PC-9 (cell line): ENCODE measurements at places on chromosomes 1 and 21.

DNA sequence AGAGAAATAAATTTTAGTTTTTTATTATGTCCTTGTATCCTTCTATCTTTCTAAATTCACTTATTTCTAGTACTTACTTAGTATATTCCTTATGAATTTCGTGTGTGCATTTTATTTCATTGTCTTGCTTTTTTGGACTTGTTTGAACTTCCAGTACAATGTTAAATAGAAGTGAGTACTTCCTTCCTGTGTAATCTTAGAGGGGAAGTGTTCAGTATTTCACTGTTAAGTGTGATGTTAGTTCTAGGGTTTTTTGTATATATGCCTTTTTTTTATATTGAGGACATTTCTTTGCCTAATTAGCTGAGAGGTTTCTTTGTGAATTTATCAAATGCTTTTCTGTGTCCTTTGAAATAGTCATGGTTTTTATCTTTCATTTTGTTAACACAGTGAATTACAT is 10.7 kb downstream of the LYPLAL1 start:
- DNase-seq, result no peak

- DNase-seq, result no peak
Observed at GRCh38 chr21:38476385-38476784, 21.9 kb downstream of the ERG start.

DNA sequence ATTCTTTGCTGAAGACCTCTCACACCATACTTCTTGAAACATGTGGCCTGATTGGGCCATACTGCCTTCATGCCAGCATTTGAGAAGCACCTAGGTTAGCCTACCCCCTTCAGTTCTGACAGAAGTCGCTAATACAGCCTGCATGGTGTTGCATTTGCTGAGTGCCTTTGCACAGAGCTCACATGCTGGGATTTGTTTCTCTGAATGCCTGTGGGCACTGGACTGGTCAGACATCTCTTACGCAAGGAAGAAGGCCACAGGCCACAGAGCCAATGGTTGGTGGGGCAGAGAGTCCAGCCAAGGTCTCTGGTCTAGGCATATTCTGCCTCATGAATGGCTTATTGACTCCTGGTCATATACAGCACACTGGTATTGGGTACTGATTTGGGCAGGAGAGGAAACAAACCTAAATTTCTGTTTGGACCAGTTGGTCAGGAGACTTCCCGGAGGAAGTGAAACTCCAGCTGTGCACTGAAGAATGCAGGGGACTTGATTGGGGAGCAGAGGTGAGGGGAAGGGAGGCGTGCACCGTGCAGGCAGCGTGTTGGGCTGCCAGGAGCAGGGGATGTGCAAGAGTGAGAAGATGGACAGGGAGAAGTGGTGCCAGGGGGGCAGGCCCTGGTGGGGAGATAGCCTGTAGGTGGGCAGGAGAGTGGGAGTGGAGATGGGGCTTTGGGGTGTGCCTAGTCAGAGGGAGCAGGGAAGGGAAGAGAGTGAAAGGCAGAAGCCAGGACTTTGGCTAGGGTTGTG is 18.1 kb downstream of the URB2 start:
- peak; percentile 49 for DNase-seq

GRCh38 chr1:66176832-66177231 is 357.1 kb upstream of the SGIP1 start:
- DNase-seq, result no peak

GRCh38 chr1:226939438-226940028 is 561 bp upstream of the COQ8A start:
- peak; percentile 44 for DNase-seq

DNA sequence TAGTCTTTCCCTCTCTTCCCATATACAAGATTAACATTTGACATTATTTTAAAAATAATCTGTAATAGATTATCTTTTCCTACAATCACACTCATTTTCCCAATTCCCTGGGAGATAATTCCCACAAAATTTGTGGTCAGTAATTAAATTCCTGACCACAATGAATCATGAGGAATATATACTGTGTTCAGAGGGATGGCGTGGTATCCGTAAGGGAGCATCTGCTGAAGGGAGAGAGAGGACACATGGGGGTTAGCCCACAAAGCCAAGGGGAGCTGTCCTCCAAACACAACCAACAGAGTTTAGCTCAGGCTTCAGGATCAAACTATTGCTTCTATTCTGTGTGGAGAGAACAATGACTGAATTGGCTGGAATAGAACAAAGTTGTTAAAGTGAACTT is 57.1 kb upstream of the PPP2R5A start:
- no peak for DNase-seq

- DNase-seq, result no peak
Observed at GRCh38 chr1:14999441-14999840, 154.1 kb upstream of the TMEM51 start.

GRCh38 chr21:44742418-44743153 is 31.2 kb upstream of the TSPEAR start:
- no peak for DNase-seq

DNA sequence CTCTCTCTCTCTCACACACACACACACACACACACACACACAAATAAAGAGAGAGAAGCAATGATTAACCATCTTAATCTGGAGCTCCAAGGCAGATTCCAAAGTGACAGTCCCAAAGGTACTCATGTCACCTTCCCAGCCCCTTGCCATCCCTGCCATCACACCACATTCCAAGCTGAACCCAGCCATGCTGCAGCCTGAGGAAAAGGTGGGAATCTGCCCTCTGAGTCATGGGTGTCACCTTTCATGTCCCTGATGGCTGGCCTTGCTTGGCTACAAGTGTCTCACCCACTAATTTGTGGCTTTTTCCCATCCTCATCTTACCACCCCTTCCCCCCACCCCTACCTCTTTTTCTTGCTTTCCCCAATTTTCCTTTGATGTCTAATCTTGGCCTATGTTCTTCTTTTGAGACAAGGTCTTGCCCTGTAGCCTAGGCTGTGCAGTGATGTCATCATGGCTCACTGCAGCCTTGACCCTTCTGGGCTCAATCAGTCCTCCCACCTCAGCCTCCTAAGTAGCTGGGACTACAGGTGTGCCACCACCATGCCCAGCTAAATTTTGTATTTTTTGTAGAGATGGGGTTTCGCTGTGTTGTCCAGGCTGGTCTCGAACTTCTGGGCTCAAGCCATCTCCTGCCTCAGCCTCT is 3.2 kb downstream of the ANXA9 start:
- DNase-seq, result peak; percentile 50

- DNase-seq, result no peak
Observed at GRCh38 chr1:240109130-240109529, 17.4 kb downstream of the FMN2 start.

- DNase-seq, result no peak
Observed at GRCh38 chr1:26372039-26372438, 511 bp downstream of the ZNF683 start.

DNA sequence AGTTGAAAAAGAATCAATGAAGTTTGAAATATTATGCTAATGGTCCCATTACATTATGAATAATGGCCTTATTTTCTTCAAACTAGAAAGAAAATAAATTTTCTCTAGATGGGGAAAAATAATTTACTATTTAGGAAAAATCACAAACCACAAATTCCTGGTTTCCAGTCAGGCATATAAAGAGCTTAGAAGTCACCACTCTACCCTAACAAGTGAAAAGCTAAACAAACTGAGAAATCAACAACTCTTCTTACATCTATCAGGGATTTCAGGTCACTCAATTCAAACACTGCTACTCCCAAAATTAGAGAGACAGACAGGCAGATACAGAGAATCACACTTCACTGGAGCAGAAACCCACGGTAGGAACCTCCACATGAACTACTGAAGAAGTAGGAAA is 82.1 kb upstream of the LRRC7 start:
- no peak for DNase-seq

GRCh38 chr1:176815621-176816020 is 348.9 kb downstream of the ASTN1 start:
- no peak for DNase-seq

DNA sequence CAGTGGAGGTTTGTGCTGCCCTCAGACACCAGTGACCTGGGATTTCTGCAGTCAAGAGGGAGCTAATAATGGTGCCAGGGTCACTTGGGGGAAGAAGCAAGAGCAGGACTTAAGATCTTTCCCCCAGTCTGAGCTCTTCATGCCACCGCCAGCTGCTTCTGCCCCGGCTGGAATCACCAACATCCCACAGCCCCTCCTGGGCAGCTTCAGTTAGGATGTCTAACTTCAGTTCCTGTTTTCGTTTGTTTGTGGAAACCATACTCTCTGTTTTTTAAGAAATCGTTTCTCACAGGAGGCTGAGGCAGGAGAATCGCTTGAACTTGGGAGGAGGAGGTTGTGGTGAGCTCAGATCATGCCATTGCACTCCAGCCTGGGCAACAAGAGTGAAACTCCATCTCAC is 25.6 kb upstream of the PRDM2 start:
- DNase-seq, result no peak

DNA sequence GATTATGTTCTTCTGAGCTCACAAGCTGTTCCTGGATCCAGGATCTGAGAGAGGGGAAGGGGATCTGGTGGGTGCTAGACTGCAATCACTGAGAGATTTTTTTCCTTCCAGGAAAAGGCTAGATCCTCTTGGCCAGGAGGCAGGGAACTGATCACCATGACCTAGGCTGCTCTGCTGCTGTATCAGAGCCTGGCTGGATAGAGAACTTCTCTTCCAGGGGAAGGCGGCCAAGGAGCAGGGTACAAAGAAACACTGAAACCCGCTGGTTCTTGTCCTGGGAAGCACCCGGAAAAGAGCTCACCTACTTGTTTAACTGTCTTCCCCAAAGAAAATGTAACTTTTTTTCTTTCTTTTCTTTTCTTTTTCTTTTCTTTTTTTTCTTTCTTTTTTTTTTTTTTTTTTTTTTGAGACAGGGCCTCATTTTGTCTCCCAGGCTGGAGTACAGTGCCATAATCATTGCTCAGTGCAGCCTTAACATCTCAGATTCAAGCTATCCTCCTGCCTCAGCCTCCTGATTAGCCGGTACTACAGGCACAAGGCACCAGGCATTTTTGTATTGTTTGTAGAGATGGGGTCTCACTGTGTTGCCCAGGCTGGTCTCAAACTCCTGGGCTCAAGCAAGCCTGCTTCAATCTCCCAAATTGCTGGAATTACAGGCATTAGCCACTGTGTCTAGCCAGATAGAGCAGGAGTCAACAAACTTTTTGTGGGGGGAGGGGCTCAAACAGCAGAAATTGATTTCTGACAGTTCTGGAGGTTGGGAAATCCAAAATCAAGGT is 12.4 kb upstream of the RPS6KA1 start:
- no peak for DNase-seq

DNA sequence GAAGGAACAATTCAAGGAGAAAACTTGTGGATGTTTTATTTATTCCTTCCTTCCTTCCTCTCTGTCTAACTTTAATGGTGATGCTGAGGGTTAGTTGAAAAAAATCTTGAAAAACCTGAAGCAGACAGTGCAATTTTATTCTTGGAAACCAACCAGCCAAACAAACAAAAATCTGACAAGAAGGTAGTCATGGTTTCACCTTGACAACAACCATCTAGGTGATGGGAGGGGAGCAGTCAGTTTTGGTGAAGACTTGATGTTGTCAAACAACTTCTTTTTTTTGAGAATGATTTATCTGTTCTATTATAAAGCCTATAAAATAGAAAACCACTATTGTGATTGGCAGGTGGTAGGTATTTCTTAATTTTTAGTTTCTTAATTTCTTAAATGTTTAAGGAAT is 92.4 kb upstream of the GPR88 start:
- DNase-seq, result no peak

DNA sequence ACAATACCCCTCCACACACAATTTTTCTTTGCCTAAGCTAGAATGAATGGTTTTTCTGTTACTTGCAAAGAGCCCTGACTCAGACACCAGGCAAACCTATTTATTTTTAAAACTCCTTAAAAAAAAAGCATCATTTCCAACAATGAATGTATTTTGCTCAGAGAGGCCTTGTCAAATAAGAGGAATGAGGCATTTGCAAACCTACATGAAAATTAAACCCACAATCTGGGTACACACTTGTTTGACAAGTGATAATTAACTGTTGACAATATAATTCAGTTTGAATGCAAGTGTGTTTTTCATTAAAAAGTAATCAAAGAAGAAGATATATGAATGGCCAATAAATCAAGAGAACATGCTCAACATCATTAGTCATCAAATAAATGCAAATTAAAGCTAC is 339.5 kb downstream of the PTPRU start:
- DNase-seq, result no peak

GRCh38 chr1:19054216-19054615 is 97.7 kb upstream of the IFFO2 start:
- DNase-seq, result no peak

- peak; percentile 71 for DNase-seq
Observed at GRCh38 chr21:33434770-33435360, 31.7 kb downstream of the IFNGR2 start.

GRCh38 chr1:5269901-5270300 is 615.5 kb downstream of the AJAP1 start:
- no peak for DNase-seq

GRCh38 chr1:181630838-181631237 is 147.5 kb downstream of the CACNA1E start:
- no peak for DNase-seq

DNA sequence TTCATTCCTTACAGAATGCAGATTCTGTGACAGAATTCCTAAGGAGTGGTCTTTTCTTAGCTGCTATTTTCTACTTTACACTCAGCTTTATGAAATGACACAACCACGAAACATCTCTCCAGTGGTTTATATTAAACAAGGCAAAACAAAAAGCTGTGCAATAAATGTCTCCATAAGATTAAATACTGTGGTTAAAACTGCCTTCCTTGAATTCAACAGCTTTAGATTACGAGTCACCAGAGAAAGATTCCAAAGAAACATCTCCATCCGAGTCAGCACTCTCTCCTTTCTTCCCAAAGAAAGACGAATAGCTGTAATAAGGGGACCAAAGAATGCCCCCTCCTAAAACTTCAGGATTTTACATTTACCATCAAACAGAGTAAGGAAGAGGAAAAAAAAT is 4.6 kb upstream of the C1orf87 start:
- DNase-seq, result no peak

GRCh38 chr1:9350013-9350908 is 57.6 kb downstream of the SPSB1 start:
- peak; percentile 17 for DNase-seq

DNA sequence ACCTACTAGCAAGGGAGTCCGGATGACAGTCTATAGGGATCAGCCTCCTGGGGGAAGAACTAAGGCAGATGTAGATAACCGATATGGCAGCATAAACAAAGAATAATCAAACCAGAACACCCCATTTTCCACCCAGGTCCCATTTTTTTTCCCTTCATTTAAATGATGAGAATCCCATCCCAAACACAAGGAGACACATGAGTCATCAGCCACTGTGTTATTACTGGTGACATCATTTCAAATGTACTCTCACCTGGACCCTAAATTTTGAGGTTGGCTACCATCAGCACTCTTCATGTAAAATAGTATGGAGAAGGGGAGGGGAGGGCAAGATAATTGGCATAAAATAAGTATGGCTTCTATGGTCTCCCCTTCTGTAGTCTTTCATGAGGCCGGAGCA is 108.9 kb upstream of the GUCA2B start:
- no peak for DNase-seq
